ENCODE measurements at places on chromosomes 1 and 21.

DNA sequence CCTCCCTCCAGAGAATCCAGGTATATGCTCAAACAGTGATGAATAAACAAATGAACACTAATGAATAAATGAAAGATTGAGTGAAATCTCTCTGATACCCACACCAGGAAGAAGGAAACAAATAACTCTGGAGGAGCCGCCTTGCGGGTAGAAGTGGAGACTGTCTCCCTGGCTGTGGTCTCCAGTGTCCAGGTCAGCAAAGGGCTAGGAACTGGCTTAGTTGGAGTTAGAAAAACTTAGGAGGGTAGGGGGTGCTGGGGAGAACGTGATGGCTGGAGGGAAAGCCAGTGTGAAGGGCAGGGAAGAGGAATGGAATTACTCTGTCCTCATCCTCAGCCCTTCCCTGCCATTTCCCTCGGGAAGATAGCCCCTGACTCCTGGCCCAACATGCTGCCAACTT is 537 bp downstream of the RHBDL2 start:
- no peak for DNase-seq

- DNase-seq, result no peak
Measured at GRCh38 chr1:25797939-25798338, 2.1 kb upstream of the SELENON start.

GRCh38 chr1:82646888-82647287 is 846.2 kb downstream of the ADGRL2 start:
- no peak for DNase-seq

- no peak for DNase-seq
Measured at GRCh38 chr1:157103268-157103667, 3.7 kb upstream of the ETV3L start.

DNA sequence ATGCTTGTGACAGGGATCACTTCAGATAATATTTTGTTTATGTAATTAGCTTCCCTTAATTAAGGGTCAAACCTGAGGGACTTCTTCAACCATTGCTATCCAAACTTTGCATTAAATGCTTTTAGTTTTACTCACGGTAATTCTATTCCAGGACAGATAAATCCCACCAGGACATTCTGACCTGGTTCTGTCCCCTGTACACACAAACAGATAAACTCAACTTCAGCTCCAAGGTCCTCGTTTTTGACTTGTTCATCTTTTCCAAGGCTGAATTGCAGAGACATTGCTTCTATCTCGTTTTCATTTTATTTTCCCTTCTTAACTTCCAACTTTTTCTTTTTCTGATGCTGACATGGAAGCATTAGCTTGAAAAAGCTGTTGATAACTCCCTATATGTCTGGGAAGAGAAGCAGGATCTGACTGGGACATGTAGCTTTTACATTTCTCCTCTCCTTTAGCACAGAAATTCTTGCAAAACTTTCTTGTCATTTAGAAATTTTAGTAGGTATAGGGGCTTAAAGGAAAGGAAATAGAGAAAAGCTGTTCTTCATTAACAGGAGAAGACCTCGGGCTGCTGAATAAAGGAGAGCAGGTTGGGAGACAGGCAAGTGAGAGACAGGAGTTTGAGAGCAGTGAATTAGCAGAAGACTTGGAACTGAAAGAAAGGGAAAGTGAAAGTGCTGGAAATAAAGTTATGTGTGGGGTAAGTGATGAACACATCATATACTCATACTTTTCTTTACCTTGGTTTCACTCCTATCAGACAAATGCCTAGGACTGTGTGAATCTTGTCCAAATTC is 231.7 kb upstream of the B3GALT2 start:
- no peak for DNase-seq

DNA sequence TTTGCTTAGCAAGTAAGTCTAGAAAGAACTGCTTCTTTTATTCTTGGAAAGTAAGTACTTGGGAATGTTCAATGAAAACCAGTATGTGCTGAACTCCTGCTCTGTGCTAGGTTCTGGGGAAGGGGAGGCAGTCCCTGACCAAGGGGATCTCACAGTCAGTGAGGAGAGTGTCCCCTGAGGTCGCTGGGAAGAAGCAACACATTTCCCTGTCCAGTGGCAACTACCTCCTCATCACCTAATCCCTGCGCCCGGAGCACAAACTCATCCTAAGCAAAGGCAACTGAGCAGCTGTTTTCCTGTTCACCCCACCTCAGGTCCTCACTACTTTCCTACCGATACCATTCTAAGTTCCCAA is 61.7 kb upstream of the ANGPTL1 start:
- no peak for DNase-seq

DNA sequence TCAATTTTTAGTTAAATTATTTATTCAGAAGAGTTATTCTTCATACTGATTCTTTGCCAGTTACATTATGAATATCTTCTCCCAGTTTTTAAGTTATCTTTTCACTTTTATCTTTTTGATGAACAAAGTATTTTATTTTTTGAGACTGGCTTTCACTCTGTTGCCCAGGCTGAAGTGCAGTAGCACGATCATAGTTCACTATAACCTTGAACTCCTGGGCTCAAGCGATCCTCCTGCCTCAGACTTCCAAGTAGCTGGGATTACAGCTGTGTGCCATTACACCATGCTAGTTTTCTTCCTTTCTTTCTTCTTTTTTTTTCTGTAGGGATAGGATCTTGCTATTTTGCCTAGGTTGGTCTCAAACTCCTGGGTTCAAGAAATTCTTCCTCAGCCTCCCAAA is 3.5 kb downstream of the GORAB start:
- no peak for DNase-seq

DNA sequence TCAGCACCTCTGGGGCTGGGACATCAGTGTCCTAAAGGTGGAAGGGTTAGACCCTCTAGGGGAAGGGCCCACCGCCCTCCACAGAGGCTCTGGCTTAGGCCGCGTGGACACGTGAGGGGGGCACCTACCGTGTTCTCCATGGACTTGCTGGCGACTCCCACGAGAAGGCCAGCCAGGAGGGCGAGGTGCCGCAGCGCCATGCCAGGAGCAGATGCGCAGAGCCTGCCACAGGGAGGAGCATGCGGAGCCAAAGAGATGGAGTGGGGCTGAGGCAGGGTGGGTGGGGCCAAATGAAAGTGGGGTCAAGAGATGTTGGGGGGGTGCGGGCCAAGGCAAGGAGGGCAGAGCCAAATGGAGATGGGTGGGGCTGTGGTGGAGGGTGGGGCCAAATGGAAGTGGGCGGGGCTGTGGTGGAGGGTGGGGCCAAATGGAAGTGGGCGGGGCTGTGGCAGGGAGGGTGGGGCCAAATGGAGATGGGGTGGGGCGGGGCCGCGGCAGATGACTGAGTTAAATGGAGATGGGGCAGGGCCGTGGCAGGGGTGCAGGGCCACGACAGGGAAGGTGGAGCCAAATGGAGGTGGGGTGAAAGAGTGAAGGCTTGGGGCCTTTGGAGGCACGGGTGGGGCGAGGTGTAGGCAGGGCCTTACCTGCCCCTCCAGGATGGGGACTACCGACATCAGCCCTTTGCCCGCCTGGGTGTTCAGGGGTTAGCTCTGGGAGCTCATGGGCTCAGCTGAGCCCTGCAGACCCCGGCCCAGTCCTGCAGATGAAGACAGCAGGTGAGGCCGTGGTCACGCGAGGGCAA is 17.4 kb upstream of the RNF223 start:
- no peak for DNase-seq

GRCh38 chr1:1179983-1180861 is 6.5 kb downstream of the TTLL10 start:
- DNase-seq, result no peak

DNA sequence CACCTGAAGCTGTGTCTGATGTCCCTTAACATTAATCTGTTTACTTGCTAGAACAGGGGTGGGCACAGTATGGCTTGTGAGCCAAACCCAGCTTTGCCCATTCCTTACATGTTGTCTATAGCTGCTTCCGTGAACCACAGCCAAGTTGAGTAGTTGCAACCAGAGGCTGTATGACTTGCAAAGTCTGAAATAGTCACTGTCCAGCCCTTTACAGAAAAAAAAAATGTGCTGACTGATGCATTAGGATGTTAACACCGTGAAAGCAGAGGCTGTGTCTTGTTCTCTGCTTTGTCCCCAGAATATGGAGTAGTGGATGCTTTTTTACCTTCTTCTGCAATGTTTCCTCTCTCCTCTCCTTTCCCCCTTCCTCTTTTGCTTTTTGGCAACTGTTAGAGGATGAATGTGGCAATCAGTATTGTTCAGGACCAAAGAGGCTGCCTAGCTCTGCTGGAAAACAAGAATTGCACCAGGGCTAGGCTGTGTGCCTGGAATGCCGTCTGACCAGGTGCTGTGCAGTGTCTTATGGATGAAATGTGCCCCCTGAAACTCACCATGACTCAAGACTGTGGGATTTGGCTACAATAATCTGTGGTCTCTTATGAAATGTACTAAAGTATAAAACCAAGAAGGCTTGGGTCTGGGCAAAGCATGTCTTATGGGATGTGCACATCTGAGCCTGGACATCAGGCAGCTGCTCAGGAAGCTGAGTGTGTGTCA is 79.6 kb upstream of the GCLM start:
- DNase-seq, result no peak

- no peak for DNase-seq
Measured at GRCh38 chr1:184392779-184393522, 6.1 kb downstream of the C1orf21 start.

DNA sequence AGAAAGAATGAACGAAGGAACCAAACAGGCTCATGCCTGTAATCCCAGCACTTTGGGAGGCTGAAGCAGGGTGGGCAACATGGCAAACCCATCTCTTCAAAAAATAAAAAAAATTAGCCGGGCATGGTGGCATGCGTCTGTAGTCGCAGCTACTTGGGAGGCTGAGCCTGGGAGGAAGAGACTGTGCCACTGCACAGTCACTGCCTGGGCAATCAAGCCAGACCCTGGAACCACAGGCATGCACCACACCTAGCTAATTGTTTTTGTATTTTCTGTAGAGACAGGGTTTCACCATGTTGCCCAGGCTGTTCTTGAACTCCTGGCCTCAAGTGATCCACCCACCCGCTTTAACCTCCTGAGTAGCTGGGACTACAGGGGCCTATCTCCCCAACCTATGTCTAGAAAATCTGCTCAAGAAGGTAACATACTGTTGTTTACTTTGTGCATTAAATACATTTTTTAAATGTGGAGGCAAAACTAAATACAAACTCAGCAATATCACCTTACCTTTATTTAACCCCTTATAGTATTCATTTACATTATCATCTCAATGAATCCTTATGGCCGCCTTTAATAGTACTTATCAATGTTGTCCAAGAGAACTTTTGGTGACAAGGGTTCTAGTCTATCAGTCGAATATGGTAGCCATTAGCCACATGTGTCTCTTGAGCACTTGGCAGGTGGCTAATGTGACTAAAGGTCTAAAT is 2.7 kb downstream of the KHDC4 start:
- no peak for DNase-seq

DNA sequence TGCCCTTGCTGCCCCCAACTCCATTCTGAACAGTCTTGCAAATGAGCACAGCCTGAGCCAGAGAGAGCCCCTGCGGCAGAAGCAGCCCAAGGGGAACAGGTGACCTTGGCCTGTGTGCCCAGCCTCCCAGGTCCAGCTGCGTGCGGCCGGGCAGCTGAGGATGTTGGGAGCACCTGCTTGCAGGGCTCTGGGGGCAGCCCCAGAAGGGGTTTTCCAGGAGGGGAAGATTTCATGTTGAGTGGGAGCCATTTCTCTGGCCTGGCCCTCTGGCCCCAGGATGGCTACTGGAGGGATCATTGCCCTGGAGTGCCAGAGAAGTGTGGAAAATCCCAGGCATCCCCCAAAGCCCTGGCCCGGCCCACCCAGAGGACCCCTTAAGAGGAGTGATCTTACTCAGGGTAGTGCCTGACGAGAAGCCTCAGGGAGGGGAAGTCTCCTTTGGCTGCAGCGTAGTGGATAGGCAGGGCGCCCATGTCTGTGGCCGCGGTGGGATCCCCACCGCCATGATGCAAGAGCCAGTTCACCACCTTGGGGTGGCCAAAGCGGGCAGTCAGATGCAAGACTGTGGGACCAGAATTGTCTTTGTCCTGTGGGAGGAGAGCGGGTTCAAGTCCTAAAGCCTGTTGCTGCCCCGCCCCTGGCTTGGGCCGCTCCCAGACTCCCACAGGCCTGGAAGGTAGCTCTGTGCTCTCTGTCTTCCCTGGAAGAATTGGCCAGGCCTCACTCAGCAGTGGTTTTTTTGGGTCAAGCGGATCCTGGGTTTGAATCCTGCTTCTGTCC is 20.6 kb upstream of the RNU1-4 start:
- no peak for DNase-seq

- no peak for DNase-seq
Measured at GRCh38 chr1:17101261-17101660, 18.0 kb downstream of the PADI2 start.

- DNase-seq, result no peak
Measured at GRCh38 chr1:51517361-51518032, 1.6 kb downstream of the EPS15 start.

- no peak for DNase-seq
Measured at GRCh38 chr1:923991-924655, 400 bp downstream of the SAMD11 start.

DNA sequence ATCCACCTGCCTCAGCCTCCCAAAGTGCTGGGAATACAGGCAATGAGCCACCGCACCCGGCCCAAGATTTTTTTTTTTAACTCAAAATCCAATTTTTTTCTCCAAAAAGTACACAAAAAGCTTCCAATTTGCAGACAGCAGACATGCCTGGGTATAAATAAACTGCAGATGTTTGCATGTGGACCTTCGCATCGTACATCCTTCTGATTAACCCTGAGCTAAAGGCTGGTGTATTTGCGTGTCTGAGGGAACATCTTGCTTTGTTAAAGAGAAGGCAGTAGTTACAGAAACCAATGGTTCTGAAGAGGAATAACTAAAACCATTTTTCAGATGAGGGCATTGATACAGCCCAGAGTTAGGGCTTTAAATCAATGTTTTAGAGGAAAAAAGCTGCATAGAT is 12.7 kb downstream of the BCAR3 start:
- no peak for DNase-seq

DNA sequence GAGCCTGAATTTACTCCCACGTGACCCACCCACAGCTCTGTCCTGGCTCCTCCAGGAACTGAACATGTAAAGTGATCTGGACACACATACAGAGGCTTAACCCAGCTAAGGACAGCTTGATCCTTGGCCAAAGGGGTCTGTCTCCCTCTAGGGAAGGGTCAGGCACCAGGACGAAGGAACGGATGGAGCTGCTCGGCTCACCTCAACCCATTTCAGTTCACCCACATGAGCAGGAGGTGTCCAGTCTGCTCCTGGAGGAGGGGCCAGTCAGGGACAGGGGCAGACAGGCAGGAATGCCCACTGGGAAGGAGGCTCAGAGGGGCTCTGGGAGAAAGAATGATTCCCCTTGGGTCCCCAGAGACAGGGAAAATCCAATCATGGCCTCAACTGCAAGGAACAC is 567.2 kb downstream of the PTPRU start:
- DNase-seq, result no peak
